SK-N-SH treated with all-trans-retinoic acid at 6 μM for 48 hours (cell line): ENCODE measurements at places on chromosomes 16 and 17.

- no peak for ATAC-seq
Measured at GRCh38 chr17:14712611-14713021, 411.7 kb downstream of the HS3ST3B1 start.

GRCh38 chr17:57442914-57443571 lies 186.7 kb downstream of the MSI2 start:
- no peak for ATAC-seq

GRCh38 chr17:80395402-80396151 lies 19.4 kb upstream of the ENDOV start:
- ATAC-seq = peak; percentile 17; the same call in 2 of the 3 replicates

GRCh38 chr17:40501499-40501911 lies at the start of gene TNS4:
TSS of gene TNS4 (minus strand) at chr17:40501623. CDS start at chr17:40496425, 5,198 bp downstream.
- ATAC-seq = no peak

GRCh38 chr17:59804901-59805465 lies 87.8 kb downstream of the TUBD1 start:
- peak; percentile 47 for ATAC-seq

DNA sequence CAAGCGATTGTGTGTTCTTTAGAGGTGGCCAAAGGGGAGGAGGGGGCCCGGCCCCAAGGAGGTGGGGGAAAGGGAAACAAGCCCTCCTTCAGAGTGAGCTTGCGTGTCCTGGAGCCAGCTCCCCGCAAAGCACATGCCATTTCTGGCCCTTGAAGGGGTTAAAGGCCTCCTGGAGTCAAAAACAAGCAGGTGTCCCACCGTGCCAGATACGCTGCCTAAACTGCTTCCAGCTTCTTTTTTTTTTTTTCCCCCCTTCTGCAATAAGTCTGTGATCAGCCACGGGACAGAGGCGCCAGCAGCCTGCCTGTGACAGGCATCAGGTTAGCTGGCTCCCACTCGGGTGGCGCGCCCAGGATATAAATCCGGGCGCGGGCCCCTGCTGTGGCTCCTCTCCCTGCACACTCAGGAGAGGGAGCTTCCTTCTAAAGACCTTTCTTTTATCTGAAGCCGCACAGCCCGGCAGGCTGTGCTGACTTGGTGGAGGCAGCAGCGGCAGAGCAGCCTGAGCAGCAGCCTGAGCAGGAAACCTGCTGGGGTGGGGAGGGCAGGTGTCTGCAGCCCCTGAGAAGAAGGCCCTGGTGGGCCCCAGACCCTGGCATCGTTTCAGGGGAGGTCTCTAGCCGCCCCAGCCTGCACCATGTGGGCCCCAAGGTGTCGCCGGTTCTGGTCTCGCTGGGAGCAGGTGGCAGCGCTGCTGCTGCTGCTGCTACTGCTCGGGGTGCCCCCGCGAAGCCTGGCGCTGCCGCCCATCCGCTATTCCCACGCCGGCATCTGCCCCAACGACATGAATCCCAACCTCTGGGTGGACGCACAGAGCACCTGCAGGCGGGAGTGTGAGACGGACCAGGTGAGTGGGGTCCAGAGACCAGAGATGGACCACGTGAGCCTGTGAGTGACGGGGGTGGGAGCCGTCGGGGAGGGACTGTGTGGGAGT lies at the start of gene WFIKKN2:
Gene WFIKKN2 (plus strand): TSS at position 286 of the 934 bp plus-strand sequence. CDS start 352 bp downstream, at position 638.
- 0 out of 3 replicates have a peak, but pooled peaks have one; percentile 9 for ATAC-seq

- peak; percentile 52 for ATAC-seq
Measured at GRCh38 chr16:30698816-30699614, at the start of gene SRCAP. TSS of gene SRCAP (plus strand) at chr16:30699171. CDS start at chr16:30700825, 1,654 bp downstream.

- ATAC-seq = peak; percentile 82
Measured at GRCh38 chr17:18235743-18236256, 10.4 kb downstream of the LLGL1 start.

DNA sequence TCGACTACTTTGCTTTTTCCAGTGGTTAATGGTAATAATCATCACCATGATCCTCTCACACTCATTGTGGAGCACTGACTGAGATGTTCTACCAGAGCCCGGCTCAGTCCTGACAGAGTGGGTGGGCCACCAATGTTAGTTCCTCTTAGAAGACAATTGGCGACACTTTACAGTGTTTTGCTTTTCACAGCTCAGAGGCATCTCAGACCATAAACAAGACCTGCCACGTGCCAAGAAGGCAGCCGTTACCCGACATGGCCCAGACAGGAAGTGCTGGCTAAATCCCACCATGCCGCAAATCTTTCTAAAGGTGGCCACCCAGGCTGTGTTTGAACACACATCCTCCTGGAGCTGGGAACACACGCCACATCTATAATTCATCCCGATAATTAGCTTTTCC lies 103.7 kb downstream of the XYLT1 start:
- ATAC-seq = no peak

DNA sequence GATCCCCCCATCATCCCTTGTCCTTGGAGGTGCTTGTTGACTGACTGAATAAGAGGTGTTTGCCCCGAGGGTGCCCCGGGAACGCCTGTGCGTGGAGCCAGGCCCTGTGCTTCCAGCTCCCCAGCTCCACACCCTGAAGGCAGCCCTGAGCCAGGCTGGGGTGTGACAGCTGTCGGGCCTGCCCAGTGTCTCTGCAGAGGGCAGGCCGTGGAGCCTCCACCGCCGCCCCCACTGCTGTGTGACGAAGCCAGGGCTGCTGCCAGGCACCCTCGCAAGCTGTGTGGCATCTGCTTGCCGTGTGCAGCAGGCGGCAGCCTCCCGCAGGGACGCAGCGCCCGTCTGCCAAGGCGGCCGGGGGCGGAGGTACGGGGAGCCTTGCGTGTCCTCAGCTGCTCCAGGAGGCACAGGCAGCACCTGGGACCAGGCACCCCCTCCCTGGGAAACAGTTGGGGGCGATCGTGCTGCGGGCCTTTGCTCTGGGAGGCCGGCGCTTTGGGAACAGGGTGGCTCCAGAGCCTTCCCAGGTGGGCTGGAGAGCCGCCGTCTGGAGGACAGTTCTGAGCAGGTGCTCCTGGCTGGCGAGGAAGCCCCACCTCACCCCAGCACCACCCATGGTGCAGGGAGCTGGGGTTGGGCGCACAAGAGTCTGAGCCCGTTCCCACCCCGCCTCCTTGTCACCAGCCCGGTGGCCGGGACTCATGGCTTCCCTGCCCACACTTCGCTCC lies 26.6 kb downstream of the GSE1 start:
- peak; percentile 38; the same call in 2 of the 3 replicates for ATAC-seq

DNA sequence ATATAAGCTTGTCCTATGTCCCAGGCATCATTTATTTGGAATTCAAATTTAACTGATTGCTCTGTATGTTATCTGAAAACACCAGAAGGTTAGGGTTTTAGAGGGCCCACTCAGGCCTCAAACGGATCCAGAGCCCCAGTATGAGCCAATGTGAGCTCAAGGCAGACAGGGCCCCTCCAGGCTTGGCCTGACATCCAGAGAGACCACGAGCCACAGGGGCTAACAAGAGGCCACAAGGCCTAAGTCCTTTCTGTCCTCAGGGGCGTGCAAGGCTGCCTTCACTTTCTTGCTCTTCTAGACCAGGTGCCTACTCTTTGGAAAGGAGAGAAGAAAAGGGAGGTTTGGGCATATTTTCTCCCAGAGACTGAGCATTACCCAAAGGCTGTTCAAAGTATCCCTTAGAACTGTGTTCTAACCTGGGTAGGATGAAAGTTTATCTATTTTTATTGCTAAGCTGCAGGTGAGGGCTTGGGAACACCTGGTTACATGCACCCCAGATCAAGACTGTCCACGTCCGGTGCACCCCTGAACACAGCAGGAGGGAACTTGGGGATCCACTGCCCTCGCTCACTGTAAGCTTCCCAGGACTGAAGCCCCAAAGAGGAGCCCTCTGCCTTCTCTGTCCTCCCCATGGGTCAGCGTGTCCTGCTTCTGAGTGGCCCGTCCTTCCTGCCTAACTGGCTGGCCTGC lies 1.5 kb upstream of the ENGASE start:
- ATAC-seq = no peak

DNA sequence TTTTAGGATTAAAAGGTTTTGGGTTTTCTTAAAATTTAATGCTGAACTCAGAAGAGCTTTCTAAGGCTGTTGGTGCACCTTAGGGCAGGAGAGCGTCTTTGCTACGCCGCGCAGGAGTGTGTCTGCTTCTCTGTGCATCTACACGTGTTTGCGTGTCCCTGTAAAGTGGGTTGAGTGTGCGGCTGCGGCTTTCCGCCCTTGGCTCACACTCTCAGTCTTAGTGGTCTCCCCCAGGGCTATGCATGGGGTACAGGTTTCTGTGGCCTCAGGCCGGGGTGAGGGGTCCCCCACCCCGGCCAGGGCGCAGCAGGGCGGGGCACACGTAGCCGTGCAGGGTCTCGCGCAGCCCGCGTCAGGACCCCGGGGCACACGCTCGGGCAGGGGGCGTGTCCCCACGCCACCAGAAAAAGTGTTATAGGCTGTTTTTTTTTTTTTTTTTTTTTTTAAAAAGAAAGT lies 727 bp upstream of the TENT4B start:
- peak; percentile 66 for ATAC-seq

GRCh38 chr17:39695089-39695474 lies 4.8 kb upstream of the ERBB2 start:
- ATAC-seq = no peak

DNA sequence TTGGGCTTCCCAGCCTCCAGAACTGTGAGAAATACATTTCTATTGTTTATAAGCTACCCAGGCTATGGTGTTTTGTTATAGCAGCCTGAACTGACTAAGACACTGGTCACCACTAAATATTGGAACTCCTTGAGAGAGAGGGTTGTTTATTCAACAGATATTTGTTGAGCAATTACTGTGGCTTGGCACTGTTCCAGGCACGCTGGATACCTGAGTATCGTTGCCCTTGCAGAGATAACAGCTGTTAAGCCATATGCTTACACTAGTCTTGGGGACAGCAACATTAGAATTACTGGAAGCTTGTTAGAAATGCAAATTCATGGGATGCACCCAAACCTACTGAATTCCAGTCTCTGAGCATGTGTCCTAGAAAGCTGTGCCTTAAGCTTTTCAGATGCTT lies 230.7 kb downstream of the HS3ST4 start:
- ATAC-seq = no peak

DNA sequence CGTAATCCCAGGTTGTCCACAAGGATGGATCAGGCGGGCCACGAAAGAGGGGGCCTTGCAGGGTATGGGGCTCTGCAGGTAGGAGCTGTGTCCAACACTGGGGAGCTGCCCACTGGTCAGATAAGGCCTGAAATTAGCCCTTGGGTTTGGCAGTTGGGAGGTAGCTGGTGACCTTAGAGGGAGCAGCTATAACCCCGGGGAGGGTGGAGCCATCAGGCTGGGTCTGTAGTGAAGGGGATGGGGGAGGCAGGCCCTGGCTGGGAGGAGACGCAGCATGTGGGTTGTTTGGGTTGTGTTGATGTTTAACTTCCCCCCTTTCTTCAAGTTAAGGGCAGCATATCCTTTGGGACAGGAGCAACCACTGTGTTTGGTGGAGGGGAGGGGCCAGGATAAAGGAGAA lies 5.9 kb downstream of the MLLT6 start:
- ATAC-seq = no peak

GRCh38 chr17:37261286-37261685 lies 114.5 kb upstream of the C17orf78 start:
- ATAC-seq = no peak

DNA sequence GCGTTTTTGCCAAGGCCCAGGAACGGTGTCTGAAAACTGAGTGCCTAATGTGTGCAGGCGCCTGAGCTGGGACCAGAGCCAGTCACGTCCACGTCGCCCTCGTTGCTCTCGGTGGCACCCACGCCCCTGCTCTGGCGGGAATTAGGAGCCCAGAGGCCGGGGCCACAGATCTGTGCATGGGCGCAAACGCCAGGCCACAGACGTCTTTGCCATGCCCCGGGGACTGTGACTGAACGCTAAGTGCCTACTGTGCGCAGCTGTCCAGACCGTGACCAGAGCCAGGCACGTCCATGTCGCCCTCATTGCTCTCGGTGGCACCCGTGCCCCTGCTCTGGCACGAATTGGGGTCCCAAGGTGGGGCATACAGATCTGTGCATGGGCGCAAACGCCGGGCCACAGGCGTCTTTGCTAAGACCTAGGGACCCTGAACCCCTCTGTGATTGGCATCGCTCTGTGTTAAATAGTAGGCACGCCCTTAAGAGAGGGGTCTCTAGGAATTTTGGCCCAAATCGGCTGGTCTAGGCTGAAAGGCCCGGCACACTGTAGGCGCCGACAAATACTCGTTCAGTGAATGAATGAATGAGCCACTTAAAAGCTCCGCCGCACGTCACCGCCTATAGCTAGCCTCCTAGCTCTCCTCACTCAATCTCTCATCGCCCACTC lies 827 bp upstream of the UBALD1 start:
- ATAC-seq = no peak

GRCh38 chr17:28040406-28040805 lies 2.1 kb upstream of the NLK start:
- no peak for ATAC-seq

DNA sequence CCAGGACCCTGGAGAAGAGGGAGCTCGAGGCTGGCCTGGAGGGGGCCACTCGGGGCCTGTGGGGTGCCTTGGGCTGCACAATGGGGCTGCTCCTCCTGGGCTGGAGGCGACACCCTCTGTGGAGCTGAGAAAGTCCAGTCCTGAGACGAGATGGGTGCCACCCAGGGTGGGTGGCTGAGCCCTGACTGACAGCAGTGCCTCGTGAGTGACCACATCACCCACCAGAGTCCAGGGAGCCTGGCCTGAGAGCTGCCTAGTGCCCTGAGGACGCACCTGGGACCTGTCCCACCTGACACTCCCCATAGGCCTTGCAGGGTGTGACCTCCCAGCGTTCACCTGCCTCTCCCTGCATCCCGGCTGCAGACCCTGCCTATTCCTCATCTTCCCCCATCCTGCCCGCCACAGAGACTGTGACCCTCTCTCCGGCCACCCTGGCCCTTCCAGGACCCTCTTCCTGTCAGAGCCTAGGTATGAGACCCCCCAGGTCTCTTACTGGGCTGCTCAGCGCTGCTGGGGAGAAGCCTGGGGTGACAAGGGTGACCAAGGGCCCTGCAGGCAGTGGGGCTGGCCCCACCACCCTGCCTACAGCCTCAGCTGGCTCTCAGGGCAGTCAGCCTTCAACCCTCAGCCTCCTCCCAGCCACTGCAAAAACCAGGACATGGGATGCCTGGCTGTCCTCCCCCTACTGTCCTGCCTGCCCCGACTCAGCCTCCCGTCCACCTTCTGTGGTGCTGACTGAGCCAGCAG lies 41.2 kb downstream of the TNFRSF13B start:
- no peak for ATAC-seq

DNA sequence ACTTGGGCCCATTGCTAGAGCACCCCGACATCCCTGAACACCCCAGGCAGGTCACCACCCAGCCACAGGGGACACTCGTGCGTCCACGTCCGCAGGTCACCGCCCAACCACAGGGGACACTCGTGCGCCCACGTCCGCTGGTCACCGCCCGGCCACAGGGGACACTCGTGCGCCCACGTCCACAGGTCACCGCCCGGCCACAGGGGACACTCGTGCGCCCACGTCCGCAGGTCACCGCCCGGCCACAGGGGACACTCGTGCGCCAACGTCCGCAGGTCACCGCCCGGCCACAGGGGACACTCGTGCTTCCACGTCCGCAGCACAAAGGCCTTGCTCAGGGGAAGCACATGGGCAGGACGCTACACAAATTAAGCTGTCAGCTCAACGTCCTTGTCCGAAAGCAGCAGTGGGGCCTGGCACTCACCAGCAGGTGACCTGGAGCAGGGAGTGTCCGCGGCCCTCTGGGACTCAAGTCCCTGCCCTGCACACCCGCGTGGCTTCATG lies 17.7 kb downstream of the GALNS start:
- ATAC-seq = no peak
